CD4-positive, alpha-beta T cell treated with Interferon alpha-2 for 1 hour (primary cell): ENCODE measurements at places on chromosomes 6 and 20.

DNA sequence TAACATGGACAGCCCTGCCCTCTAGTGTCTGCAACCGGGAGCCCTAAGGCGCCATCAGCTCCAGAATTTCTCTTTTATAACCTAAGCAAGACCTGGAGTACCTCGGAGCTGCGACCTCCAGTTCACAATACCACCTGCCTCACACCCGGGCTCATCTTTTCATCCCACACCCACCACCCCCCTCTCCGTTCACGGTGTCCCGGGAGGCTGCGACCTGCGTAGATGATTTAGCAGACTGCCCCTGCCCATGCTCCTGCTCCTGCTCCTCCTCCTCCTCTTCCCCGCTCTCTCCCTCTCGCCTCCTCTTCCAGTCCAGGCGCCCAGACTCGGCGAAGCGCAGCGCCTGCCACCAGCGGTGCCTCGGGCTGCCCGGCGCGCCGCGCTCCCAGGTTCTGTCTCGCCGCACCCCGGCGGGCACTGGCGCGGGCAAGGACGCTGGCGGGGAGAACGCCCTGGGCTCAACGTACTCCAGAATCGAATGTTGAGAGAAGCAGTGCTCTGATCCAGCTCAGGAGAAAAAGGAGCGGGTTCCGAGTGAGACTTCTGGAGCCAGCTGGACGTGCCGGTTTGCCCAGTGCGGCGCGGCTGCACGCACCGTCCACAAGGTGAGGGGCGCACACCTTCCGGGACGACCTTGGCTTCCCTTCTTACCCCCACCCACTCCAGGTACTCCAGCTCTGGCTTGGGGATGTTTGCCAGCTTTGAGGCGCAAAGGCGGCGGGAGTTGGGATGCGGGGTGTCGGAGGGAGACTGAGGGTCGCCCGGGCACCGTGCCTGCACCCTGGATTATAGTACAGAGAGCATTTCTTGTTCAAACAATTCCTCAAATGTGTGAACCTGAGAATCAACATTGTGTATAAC lies at the start of gene HTR1E:
TSS of gene HTR1E (plus strand) at position 310 of the 861 bp plus-strand sequence. CDS start 77,807 bp downstream, outside the sequence.
- DNase-seq, result no peak

DNA sequence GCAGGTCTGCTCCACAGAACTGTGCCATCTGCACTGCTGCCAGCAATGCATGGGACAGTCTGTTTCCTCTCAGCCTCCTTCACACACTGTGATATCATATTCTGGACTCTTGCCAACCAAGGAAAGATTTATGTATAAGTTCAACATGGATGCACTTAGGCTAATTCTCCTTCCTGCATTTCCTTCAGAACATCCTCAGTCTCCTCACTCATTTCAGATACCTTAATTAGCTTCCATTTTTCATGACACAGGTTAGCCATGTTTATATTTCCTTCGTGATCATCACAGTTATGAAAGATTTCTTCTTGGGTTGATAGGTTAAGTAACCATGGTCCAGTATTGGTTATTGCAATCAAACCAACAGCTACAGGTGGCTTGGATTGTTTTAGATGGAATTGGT lies 46.4 kb upstream of the DDR1 start:
- DNase-seq, result no peak

DNA sequence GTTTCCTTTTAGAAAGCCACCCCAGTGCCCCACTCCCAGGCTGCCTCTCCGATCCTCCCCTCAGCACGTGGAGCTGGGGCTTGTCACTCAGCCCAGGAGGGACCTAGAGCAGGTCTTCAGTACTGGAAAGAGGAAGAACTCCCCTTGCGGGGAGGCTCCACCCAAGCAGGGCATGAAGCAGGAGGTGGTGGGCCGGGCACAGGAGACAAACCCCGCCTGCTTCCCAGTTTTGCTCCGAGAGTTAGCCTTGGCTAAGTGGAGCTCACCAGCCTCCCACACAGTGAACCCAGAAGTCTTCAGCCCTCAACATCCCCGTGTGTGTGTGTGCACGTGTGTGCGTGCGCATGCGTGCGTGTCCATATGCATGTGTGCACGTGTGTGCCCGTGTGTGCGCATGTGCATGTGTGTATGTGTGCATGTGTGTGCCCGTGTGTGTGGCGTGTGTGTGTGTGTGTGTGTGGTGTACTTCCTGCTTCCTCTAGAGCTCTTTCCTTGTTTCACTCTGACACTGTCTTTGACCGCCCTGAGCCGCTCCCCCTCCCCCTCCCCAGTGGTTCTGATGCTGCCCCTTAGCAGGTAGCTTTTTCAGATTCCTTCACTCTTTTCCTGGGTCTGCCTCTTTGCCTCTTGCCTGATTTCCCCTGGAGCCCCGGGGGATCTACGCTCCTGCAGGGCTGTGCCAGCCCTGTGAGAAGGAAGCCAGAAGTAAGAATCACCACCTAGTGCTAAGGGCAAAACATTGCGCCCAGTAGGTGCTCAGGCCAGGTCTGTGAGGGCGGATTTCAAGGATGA lies 239.8 kb downstream of the CDC5L start:
- no peak for DNase-seq

GRCh38 chr6:3147914-3148757 lies 9.2 kb downstream of the TUBB2A start:
- no peak for DNase-seq

- DNase-seq, result no peak
Observed at GRCh38 chr20:36613974-36614373, 8.4 kb downstream of the RAB5IF start.
